Sigmoid colon (tissue), 7 donors: ENCODE measurements at places on chromosomes 2 and 18. TPM values are rescaled to one million over a fixed set of nuclear protein-coding genes. Genes with fewer than 3 reads are reported as not detected.

DNA sequence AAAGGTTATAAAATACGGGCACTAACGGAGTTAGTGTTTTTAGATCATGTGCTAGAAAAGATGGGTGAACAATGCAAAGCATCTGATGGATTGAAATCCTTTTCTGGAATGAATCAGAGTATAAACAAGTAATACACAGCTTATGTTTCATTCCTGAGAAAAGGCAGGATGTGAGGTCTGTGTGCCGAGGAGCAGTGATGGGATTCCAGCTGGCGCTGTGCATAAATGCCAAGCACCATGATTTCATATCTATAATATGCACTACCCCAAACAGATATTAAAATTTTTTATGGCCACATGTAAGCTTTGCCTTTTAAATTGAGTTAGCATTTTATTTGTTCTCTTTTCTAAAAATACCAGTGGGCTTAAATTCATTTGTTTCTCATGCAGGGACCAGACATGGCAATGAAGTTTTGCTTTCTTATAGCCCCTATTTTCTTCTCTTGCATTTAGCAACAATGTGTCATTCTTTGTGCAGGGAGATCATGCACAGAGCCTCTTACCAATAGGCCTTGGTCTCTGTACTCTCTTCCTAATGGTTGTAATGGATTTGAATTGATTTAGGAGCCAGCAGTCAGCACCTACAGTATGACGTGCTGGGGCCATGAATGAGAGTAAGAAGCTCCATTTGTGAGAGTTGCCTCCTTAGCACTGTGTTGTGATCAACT, 323.9 kb downstream of the SLC8A1 start:
- H3K4me1 ChIP-seq: no peaks in the 10 kb centered on the region
- H3K4me3 ChIP-seq: no peak overlapping the region
- H3K27me3 ChIP-seq: no peaks in the 10 kb centered on the region
- no peak overlapping the region for H3K27ac ChIP-seq
- H3K36me3 ChIP-seq: no peaks in the 10 kb centered on the region

DNA sequence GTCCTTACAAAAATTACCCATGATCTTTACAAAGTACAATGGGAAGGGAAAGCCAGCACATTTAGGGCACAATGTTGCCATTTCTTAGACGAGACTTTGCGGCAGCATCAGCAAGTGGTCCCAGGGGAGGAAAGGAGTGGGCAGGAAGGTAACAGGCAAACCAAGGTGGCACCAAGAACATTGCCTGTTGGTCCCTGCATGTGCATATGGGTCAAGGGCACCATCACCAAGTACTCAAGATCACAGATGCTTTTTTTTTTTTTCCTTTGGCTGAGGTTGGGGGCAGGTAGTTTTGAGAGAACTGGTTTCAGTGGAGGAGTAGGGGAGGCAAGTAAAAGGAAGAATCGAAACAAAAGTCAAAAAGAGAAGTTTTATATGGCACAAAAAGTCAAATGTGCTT, 752 bp upstream of the CYTIP start:
- H3K27ac ChIP-seq: peak overlapping the region; percentile 51
- no peaks in the 10 kb centered on the region for H3K36me3 ChIP-seq
- no peaks in the 10 kb centered on the region for H3K27me3 ChIP-seq
- no peak for DNase-seq

- DNase-seq: no peak
- no peak overlapping the region for H3K4me3 ChIP-seq
- no peak overlapping the region for H3K27ac ChIP-seq
- no peaks in the 10 kb centered on the region for H3K27me3 ChIP-seq
Measured at GRCh38 chr18:55488473-55488872, 99.5 kb downstream of the TCF4 start.

DNA sequence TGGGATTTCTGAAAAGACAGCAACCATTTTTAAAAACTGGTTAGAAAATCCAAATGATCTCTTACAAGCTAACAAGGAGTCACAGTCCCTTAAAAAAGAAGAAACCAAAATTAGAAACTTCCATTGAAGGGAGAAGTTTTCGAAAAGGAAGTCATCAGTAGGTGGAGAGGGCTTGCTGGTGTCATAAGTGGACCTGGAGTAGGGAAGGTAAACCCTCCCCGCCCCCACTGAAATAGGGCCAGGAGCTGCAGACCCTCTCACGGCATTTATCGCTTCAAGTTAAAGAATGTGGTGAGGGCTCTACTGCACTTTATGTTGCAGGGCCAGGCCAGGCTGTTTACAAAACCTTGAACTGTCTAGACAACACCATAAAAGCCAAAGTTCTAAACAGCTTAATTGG, 2.9 kb downstream of the HOXD11 start:
- peaks cover 74% of the 10 kb centered on the region for H3K4me1 ChIP-seq
- H3K27ac ChIP-seq: no peak overlapping the region
- H3K27me3 ChIP-seq: no peaks in the 10 kb centered on the region
- H3K36me3 ChIP-seq: peaks cover 18% of the 10 kb centered on the region
- H3K4me3 ChIP-seq: no peak overlapping the region

DNA sequence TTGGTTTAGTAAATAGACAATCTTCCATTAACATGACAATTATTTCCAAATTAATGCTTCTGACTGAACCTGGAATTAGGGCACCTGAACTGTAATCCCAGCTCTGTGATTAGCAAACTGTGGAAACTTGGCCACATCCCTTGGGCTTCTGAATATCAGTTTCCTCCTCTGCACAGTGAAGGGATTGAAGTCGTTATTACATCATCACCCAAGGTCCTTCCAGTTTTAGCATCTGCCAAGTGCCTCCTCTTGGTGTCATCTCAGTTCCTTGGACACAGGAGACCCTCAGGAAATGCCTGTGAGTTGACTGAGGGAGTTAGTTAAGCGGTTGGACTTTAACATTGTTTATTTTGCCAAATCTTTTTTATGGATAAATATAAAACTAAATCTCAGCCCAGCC, 64.8 kb downstream of the MOGAT1 start:
- no peaks in the 10 kb centered on the region for H3K4me1 ChIP-seq
- no peak overlapping the region for H3K27ac ChIP-seq
- H3K36me3 ChIP-seq: no peaks in the 10 kb centered on the region
- no peak overlapping the region for H3K4me3 ChIP-seq
- DNase-seq: no peak

DNA sequence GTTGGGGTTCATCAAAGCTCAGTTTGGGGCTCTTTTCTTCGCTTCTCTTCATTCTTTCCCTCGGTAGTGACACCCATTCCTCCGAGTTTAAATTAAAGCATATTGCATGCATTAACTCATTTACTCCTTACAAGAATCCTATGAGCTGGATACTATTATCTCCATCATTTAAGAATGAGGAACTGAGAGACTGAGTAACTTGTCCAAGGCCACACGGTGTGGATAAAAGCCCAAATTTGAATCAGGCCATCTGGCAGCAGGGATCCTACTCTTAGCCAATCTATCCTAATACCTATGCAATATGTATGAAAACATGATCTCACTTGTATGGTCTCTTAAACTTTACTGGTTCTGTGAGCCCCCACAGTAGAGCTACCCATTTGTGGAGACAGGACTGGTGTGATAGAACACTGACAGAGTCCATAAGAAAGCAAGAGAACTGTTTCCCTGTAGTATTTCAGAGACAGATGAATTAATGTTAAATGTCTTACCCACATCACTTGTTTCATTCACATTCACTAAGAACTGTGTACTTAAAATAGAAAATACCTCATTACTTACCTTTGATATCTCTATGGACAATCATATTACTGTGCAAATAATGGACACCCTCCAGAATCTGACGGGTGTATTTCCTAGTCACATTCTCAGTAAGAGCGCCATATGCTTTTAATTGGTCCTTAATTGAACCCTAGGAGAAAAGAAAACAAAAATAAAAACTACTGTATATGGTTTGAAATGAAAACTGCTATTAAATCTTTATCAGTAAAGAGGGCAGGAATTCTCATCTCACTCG, 20.4 kb upstream of the ERCC3 start:
- no peak overlapping the region for H3K27ac ChIP-seq
- peaks cover 9% of the 10 kb centered on the region for H3K36me3 ChIP-seq
- H3K4me1 ChIP-seq: no peaks in the 10 kb centered on the region
- DNase-seq: no peak
- no peaks in the 10 kb centered on the region for H3K27me3 ChIP-seq

The LDLRAD4 gene
- polyA plus RNA-seq: 12.2 TPM

The SP100 gene
- 91.0 TPM for polyA plus RNA-seq
